GM04504 (cell line): ENCODE measurements at places on chromosomes 16 and 17.
A peak's percentile ranks its signal among the peaks of the same experiment; 100 is the strongest.

- DNase-seq, result no peak
Observed at GRCh38 chr16:56424791-56425438, 430 bp downstream of the AMFR start.

GRCh38 chr17:58052945-58053715 lies 30.1 kb upstream of the DYNLL2 start:
- DNase-seq, result no peak

- no peak for DNase-seq
Observed at GRCh38 chr17:10651927-10652326, 5.2 kb downstream of the MYH3 start.

DNA sequence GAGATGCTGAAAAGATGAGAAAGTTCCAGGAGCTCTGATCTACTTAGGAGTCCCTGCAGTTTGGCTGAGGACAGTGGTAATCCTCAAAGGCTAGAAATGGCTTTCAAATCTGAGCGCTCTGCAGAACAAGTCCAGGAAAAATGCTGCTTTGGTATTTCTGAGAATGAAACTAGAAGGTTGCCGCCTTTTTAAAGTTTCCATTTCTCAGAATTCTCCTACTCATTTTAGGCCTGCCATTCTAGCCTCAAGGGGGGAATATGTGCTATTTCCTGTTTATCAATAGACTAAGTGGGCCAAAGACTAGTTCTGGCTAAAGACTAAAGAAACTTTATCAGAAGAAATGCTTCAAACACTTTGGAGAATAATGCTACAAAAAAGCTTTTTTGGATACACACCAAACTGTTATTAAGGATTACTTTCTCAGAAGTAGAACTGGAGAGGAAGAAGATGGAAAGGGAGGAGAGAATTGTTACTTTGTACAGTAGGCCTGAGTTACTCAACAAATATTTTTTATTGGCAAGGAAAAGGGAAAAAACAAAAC lies at the start of gene SLFN12L:
TSS of gene SLFN12L (minus strand) at position 78 of the 541 bp plus-strand sequence. CDS start 15,314 bp downstream, outside the sequence.
- DNase-seq, result no peak

DNA sequence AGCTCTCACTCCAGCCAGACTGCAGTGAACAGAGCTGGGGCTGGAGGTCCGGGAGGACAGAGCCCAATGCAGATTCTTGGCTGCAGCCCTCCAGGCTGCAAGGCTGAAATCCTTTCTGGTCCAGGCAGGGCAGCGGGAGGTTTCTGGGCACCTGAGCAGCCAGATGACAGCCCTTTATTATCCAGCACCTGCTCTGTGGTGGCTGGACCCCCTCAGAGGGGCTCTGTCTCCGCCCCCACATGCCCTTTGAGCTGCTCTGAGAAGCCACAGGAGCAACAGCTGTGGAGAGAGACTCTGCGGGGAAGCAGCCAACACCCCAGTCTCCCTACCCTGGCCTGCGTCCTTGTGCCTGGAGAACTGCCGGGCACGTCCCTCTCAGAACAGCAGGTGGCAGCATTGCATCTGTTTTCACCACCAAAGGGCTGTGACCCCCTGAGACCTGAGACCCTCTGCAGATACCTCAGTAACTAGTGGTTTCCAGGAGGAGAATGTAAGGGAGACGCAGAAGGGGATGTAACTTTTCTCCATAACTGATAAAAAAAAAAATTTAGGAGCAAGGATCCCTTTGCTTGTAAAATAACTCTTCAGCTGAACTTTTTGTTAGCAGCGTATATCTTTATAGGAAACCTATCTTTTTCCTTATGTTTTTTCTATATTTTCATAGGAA lies 3.7 kb upstream of the CNP start:
- DNase-seq, result no peak

DNA sequence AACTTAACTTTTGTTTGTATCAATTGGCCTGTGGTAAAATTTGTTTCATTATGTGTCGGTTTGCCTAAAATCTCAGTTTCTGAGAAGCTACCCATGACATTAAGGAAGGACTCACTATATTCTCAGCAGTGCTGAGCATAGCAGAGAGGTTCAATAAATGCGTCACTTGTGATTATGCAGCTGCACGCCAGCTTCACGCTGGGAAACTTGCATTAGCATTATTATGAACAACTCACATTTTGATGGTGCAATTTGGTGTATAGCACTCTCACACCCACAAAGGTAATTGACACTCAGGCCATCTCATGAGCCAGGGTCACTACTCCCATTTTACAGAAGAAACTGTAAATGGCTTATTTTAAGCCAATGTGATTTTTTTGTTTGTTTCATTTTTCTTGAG lies 80.6 kb upstream of the SALL1 start:
- peak; percentile 12 for DNase-seq

GRCh38 chr16:73237601-73238000 lies 189.7 kb upstream of the ZFHX3 start:
- DNase-seq, result no peak

GRCh38 chr16:8958344-8959167 lies 5.2 kb downstream of the USP7 start:
- DNase-seq, result peak; percentile 43

DNA sequence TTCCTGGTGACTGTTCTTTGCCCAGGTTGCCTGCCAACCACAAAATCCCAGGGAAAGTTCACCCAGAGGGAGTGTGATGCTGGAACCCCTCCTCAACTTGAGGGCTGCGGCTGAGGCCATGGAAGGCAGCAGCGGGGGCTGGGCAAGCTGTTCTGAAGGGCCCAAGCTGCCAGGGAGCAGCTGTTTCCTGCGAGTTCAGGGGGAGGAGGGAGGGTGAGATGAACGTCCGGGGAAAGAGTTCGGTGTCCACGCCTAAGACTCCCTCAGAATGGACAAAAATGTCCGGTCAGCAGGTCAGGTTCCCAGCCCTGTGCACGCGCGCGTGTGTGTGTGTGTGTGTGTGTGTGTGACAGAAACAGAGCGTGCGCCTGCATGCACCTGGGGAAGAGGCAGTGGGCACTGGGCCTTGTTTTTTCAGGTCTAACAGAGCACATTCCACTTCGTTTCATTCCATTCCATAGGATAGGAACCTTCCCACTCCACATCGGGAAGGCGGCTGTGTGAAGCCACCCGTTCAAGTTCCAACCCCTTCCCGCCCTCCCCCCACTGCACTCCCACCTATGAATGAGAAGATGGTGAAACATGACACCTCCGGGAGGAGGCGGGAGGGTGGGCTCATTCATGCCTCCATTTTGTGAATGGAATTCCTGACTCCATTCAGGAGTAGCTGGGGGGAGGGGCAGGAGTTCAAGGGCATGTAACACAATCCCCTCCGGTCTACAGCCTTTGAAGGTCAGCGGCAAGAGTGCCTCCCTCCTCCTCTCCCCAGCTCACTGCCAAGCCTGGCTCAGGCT lies 15.7 kb downstream of the ETV4 start:
- DNase-seq, result no peak

GRCh38 chr16:48197294-48197693 lies 41.5 kb upstream of the ABCC12 start:
- DNase-seq, result no peak

DNA sequence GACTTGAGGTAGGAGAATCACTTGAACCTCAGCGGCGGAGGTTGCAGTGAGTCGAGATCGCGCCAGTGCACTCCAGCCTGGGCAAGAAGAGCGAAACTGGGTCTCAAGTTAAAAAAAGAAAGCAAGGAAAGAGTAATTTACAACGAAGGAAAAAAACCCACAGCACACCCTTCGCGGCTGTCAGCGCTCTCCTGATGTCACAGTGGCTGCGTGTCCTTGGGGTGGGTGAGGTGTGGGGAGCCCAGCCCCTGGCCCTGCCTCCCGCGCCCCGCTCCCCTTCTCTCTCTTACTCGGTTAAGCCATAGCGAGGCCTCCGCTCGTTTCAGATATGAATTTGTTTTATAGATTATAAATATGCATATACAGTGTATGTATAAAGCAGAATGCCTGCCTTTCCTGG lies 740 bp upstream of the JPT2 start:
- no peak for DNase-seq

GRCh38 chr16:65618333-65618732 lies 496.5 kb upstream of the CDH11 start:
- no peak for DNase-seq

DNA sequence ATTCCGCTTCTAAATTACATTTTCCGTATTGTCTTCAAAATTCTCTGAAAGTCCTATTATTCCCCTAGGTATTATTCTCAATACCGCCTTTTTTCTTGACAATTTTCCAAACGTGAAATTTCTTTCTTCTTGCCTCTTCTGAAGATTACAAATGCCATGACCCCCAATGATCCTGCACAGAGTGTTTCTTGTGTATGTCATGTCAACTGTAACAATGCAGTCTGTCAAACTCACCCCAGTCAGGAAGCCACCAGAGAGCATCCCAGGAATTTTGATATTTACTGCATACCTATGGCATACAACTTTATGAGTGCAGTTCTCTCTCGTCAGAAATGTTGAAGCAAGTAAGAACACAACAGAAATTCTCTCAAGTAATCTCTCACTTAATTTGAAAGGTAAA lies 847.3 kb upstream of the CDH8 start:
- no peak for DNase-seq

DNA sequence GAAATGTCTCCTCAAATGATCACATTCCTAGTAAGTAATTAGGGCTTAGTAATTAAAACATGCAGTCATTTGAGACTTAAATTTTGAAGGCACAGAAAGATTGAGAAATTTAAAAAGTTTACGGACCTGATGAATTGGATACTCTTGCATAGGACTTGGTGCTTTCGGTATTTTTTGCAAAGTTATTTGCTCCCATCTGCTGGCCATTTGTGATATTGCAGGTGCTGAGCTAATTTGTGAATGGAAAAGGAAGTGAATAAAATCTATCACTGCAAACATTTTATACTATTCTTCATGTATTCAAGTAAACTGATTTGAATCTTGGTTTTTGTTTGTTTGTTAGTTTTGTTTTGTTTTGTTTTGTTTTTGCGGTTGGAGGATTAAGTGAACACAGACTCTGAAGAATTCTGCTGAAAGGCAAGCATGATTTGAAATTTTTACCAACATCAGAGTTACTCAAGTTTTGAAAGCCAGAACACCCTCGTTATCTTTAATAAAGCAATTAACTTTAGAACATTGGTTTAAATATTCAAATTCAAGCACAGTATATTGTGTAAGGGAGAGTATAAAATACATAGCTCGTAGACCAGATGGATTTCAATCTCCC lies 689.5 kb upstream of the RBFOX1 start:
- DNase-seq, result peak; percentile 21

DNA sequence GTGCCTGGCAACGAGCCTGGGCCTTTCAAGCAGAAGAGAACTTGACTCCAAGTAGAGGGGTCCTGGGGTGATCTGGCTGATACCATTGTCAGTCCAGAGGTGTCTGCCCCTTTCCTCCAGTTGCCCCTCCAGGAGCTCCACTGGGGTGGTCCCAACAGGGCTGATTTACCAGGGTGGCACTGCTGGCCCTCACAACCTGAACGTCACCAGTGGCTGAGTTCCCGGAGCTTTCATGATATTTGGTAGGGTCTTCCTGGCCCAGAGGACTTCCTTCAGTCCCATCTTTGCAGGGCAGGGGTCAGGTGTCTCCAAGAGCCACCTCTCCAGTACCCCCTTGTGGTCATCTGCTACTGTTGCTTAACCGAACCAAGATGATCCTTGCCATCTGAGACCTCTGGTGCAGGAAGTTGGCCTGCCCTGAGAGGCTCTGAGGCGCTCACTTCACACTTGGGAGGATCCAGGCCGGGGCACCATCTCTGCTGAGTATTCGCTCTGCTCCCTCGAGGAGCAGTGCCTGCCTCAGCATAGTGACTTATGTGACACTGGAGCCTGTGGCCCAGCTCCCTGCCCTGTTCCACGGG lies 3.5 kb downstream of the LIMD2 start:
- DNase-seq, result no peak

- DNase-seq, result no peak
Observed at GRCh38 chr17:80846932-80847331, 144.7 kb upstream of the CHMP6 start.

GRCh38 chr16:5516115-5516514 lies 418.5 kb upstream of the EEF2KMT start:
- no peak for DNase-seq

DNA sequence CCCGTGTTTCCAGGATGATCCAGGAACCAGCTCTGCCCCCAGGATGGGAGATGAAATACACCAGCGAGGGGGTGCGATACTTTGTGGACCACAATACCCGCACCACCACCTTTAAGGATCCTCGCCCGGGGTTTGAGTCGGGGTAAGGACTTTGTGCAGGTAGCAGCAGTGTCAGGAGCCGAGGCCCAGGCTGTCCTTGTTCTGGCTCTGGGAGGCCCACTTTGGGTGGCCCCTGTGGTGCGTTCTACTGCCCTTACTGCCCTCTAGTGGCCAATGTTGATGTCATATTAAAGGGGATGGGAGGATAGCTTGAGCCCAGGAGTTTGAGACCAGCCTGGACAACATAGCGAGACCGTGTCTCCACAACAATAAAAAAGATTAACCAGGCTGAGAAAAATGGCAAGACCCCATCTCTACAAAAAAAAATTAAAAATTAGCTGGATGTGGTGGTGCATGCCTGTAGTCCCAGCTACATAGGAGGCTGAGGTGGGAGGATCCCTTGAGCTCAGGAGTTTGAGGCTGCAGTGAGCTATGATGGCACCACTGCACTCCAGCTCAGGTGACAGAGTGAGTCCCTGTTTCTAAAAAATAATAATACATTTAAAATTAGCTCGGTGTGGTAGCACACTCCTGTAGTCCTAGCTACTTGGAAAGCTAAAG lies 20.9 kb upstream of the CLEC18A start:
- DNase-seq, result peak; percentile 30

DNA sequence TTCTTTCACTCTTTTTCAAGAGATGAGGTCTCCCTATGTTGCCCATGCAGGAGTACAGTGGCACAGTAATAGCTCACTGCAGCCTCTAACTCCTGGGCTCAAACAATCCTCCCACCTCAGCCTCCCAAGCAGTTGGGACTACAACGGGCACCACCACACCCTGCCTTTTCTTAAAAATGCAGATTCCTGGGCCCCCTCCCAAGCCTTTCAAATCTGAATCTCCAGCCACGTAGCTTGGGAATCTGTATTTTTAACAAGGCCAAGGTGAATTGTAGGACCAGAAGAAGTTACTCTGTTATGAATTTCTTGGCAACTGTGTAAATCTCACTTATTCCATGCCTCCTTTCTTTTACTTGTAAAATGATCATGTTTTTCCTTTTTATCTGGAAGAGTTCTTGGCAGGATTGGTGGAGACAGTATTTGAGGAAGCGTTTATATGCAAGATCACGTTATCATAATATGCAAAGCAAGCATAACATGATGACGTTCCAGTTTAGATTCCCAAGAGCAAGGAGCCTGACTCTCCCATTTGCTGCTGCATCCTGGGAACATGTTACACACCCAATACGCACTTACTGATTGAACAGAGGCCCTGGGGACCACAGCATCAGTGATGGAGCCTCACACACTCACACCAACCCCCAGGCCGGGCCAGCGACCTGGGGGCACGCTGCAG lies 44.5 kb downstream of the LITAF start:
- no peak for DNase-seq

- peak; percentile 41 for DNase-seq
Observed at GRCh38 chr16:57167953-57168352, 17.9 kb downstream of the PSME3IP1 start.
